Endothelial cell of umbilical vein (primary cell): ENCODE measurements at places on chromosomes 13 and 19.

DNA sequence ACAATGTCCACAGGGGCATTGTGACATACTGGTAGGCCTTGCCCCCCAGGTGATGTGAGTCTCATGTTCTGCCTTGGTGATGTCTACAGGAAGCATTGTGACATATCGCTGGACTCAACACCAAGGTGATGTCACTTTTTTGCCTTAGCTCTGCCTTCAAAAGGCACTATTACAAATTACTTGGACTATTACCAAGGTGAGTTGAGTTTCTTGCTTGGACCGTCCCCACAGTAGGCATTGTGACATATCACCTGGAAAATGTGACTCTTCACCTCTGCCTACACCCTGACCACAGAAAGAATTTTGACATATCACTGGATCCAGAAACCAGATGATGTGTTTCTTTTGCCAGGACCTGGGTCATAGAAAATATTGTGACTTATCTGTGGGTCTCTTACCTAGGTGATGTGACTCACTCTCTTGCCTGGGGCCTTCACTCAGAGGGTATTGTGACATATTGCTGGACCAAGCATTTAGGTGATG, 60.6 kb upstream of the ZNF724 start:
- no peak for DNase-seq

DNA sequence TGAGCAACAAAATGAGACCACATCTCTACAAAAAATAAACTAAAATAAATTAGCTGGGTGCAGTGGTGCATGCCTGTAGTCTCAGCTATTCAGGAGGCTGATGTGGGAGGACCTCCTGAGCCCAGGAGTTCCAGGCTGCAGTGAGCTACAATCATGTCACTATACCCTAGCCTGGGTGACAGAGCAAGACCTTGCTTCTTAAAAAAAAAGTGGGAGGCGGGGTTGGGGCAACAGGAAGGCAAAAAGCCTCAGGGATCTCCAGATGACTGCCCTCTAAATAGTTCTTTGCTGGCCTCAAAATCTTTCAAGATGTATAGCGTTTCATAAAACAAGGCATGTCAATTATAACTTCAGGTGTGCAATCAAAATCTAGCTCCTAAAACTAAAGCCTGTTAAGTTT, 18.5 kb downstream of the CEACAM8 start:
- DNase-seq, result no peak

- DNase-seq, result no peak
Measured at GRCh38 chr19:6527893-6528543, 2.8 kb upstream of the TNFSF9 start.

DNA sequence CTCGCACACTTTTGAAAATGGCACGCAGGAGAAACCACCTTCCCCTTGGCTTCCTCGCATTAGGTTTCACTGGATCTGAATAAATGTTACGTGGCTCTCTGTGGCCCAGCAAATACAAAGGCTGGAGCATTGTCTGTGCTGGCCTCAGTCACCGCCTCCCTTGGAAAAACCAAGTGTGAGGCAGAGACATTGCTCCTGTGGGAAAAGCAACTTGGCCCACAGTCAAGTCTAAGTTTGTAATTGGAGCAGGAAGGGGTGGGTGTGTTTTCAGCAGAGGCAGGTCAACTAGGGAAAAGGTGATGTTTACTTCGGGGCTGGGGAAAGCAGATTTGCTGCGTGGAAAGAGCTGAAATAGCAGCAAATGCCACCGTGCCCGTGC, 101.6 kb downstream of the IRS2 start:
- no peak for DNase-seq

DNA sequence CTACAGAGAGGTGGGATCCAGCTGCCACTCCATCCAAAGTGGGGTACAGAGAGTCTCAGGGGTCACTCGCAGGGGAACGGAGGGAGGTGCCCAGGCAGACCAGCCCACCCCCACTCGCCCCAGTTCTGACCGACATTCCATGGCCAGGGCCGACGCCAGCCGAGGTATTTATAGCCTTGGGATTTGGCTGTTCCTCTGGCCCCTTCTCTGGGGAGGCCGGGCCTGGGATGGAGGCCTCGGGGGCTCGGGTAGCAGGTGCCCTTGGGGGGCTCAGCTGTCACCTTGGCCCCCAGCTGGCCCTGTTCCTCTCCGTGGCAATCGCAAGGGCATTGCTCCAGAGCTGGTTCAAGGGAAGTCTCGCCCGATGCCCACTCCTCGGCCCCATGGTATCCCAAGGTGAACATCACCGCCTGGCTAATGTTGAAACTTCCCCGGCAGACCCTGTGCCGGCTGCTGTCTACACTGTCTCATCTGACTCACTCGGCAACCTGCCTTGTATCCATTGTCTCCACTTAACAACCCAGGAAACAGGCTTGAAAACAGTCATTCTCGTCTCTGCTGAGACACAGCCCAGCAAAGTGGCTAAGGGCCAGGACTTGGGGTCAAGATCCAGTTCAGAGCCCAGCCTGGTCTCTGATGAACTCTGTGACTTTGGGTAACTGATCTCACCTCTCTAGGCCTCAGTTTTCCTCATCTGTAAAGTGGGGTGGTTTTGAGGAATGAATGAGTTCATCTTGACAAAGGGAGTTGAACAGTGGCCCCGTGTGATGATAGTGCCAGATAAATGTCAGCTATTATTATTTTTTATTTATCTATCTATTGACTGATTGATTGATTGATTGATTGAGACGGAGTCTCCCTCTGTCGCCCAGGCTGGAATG, 9.7 kb downstream of the PRKACA start:
- peak; percentile 57 for DNase-seq

GRCh38 chr19:1257475-1258162, 9.2 kb downstream of the MIDN start:
- no peak for DNase-seq

- no peak for DNase-seq
Measured at GRCh38 chr13:32781906-32782305, 195.7 kb downstream of the PDS5B start.

GRCh38 chr13:106132216-106132615, 403.2 kb downstream of the EFNB2 start:
- DNase-seq, result no peak

- no peak for DNase-seq
Measured at GRCh38 chr19:38264486-38265212, at the start of gene SPINT2. SPINT2 (plus strand) TSS chr19:38264573; CDS start chr19:38264893, 320 bp downstream.

DNA sequence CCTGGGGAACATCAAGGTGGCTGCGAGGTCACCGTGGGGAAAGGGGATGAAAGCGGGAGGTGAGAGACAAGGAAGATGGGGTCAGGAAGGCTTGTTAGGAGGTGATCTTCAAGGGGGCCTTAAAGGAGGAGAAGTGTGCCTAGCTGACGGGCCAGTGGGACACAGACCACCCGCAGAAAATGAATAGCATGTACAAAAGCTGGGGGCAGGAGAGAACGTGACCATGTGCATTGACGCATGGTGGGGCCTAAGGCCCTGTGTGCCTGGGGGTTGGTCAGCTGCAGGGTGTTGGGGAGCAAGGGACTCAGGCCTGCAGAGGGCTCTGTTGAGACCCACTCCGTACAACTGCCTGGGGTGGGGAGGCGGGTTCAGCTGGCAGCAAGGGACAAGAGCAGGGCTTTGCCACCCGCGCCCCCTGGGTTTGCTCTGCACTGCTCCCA, 5.9 kb downstream of the RAB8A start:
- no peak for DNase-seq

DNA sequence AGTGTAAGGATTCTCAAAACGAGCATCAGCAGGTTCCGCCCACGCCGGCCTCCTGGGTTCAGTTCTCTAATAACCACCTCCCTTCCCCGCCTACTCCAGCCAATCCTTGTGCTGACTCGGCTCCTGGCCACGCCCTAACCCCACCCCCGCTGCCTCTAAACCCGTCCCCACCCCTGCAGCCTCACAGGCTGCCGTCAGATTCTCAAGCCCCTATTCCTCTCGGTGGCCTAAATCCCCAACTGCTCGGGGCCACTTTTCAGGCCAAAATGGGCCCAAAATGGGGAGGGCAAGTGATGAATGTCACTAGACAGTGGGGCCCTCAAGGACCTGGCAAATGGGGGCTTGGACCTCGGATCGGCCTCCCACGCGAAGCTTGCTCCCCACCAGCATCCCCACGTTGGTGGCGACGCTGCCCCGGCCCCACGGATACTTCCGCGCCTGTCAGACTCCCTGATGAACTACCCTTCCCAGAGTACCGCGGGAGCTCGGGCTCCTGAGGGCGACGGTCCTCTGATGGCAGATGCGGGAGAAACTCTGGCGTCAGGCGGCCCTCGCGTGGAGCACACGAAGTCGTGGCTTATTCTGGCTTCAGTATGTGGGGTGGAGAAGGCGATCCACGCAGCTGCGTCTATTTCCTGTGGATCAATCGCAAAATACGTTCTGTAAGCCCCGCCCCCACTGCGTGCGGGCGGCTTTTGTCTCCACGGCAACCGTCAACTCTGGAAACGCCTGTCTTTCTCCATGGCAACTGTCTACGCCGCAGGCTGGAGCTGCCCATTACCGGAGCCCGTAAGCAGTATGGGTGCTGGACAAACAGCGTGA, 24.8 kb downstream of the ZNF473 start:
- peak; percentile 61 for DNase-seq

GRCh38 chr13:65789815-65790214, 1440.3 kb downstream of the PCDH9 start:
- DNase-seq, result no peak

DNA sequence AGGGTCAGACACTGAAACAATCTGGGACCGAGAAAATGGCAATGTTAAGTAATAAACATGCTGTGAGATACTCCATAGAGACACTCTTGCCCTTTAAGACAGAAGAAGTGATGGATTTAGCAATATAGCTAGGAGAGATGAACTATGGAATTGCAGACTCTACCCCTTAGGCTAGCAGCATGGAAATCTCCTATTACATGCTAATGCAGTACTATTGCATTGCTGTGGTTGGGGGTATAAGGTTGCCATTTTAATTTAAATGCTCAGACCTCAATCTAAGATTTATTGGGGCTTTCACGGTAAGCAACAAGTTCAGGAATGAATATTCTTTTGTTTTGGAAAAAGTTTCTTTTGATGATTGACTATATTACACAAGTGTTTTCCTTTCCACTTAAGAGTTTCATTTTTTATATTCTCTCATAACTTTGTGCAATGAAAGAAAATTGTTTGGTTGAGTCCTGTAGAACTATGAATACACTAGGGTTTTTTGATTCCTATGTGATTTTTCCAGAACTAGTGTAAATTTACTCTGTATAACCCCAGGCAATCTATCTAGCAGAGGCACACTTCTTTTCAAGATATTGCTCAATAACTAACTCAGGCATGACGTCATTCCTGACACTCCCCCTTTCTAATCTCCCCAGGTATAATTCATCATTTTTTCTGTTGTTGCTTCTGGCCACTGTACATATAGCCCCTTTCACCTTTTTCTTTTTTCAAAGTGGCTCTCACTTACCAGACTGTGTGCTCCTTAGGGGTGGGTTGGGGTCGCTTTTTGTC, 394.7 kb upstream of the KLF12 start:
- DNase-seq, result no peak

DNA sequence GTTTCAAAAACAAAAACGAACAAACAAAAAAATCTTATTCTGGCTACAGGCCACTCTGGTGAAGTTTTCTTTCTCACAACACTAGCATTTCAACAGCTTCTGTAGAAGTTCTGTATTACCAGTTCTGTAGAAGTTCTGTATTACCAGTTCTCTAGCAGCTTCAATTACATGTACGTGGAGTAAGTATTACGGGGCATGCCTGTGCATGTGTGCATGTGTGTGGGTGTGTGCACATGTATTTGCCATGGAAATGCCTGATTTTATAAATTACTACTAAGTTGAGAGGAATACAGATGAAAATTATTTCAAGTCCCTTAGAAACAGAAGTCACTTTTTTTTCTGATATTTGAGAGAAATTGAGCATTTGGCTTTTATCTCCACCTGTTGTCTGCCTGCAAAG, 414.2 kb downstream of the FOXO1 start:
- no peak for DNase-seq

DNA sequence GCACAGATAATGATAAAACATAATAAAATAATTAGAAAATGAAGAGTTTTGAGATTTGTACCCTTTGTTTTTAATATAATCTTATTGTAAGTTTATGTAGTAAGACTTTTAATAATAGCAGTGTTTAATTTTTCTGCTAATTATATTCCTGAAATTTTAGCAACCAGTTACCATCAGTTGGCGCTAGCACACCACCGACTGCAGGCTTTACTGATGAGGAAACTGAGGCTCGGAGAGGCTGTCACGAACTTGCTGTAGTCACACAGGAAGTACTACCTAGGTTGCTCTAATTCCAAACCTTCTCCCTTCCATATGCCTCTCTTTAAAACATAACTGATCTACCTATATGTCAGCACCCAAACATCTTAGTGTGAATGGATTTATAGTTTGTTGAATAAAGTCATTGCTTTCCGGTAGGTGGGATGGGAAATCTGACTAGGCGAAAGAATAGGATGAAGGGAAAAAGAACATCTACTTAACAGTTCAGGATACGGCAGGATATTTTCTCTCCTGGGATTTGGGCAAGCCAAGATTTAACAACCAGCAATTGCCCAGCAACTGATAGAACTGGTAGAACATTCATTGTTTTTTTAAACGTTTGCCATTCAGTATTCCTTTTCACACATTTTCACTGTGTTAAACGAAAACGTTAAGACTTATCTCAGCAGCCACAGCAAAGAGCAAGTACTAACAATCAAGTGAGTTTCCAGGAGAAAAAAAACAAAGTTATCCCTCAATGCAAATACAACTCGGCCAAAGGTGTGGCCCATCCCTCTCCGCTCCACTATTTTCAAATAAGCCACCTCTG, 822 bp upstream of the RFXAP start:
- DNase-seq, result peak; percentile 6

- no peak for DNase-seq
Measured at GRCh38 chr13:113848431-113849260, 15.2 kb downstream of the GAS6 start.

DNA sequence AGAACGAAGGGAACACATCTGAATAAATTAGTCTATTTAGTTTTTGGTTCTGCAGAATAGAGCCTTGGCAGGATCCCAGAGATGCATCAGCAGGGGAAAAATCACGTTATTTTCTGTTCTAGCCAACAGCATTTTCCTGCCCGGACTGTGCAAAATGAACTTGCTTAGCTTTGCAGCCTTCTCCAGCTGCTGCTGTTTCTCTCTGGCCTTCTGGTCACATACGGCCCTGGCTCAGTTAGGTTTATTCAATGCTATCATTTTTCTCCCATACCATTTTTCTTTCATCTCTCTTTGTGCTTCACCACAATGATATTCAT, 110.4 kb upstream of the KL start:
- no peak for DNase-seq

- no peak for DNase-seq
Measured at GRCh38 chr13:99953138-99953755, 18.3 kb downstream of the ZIC5 start.

DNA sequence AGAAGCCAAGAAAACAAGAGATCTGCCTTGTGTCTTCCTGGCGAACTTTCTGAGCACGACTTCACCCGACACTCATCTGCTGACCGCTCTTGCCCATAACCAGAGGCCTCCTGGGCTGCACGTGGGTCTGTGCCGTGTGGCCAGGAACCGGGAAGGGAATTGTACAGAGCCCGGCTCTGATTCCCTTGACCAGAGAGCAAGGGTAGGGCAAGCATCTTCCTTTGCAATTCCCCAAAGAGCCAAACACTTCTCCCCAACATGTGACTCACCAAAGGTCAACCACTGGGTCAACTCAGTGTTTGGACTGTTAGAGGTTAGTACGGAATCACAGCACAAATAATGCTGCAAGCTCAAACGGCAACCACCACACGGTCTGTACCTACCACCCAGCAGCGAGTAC, 48.9 kb downstream of the KLF2 start:
- peak; percentile 34 for DNase-seq

GRCh38 chr13:44331912-44332851, 41.4 kb upstream of the SERP2 start:
- DNase-seq, result peak; percentile 59

- DNase-seq, result no peak
Measured at GRCh38 chr13:48737689-48738088, 84.0 kb downstream of the CYSLTR2 start.
